GM06990 (cell line): ENCODE measurements at places on chromosomes 1 and 21.

DNA sequence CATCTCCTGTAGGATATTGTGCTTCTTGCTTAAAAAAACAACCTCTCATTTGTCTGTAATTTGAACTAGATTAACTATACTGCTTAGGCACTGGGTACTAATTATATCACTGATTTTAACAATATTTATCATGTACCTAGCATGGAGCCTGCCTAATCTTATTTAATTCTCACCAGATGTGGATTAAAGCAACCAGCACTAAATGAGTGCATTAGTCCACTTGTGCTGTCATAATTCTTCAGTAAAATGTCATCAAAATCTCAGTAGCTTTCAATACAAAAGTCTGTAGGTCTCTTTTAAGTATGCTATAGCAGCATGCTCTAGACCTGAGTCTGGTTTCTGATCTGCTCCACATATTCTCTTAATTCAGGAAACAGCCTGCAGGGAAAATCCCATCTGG, 368.1 kb downstream of the NCAM2 start:
- DNase-seq, result no peak

DNA sequence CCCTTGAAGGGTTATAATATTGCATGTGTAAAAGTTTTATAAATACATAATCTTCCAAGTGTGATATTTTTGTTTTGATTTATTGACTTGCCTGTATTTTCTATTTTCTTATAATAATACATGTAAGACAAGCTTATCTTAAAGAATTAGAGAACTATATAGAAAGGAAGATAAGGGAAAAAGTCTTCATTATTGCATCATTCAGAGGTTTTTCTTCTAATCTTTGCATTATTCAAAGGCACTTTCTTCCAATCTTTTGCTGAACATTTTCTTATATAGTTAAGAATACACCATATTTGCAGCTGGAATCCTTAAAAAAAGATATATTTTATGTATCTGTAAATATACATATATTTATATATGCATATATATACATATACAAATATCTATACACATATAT, 33.4 kb downstream of the PRRX1 start:
- DNase-seq, result no peak

GRCh38 chr21:26199456-26199855, 28.9 kb upstream of the APP start:
- DNase-seq, result no peak

DNA sequence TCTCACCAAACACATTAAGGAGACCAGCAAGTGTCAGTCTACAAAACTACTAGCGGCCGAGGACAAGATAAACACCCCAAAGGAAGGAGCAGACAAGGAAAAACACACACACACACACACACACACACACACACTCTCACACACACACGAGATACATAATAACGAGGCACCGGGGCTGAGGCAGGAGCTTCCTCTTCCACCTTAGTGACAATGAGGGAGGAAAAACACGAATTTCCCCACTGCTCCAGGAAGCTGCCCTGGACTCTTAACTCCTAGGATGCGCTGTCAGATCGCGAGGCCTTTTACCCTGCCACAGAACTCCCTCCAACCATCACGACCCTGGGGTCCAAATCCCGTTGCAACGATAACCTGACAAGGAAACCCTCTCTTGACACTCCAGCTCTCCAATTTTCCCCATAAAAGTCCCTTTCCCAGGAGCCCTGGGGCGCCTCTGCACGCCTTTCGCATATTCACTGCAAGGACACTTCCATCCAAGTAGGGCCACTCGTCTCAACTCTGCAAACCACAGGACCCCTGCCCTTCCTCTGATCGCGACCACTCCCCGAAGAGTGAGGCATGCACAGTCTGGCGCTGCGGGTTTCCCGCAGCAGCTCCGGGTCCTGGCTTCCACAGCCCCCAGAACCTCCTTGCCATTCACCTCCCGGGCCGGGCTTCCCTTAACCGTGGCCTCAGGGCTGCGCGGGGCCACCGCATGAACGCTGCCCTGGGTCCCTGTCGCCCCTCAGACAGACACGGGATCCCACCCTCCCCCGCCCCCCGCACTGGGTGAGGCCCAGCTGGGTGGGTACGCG, 581 bp downstream of the ETV3 start:
- no peak for DNase-seq
